ENCODE measurements at places on chromosomes 6 and 20. TPM values are rescaled to one million over a fixed set of nuclear protein-coding genes. Genes with fewer than 3 reads are reported as not detected.
A peak's percentile ranks its signal among the peaks of the same experiment; 100 is the strongest.

DNA sequence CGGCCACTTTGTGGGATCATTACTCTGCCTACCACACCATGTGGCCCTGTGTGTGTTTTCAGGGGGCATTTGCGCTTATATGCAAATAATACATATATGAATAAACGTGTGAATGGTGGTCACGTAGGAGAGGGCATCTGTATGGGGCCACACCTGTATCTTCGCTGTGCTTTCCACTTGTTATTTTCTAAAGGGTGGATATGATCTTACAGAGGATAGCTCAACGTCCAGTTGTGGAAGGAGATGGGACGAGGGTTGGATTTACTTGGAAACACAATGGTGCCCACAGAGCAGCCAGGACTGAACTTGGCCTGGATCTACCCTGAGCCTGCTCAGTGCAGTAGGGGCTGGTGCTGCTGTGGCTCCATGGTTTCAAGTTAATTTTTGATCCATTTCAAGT is 93.3 kb downstream of the YTHDF1 start:
- peaks cover 13% of the 10 kb centered on the region for H3K27me3 ChIP-seq
- H3K4me1 ChIP-seq, result no peaks in the 10 kb centered on the region
- no peak overlapping the region for H3K4me3 ChIP-seq
- H3K27ac ChIP-seq, result no peak overlapping the region
- H3K36me3 ChIP-seq, result no peaks in the 10 kb centered on the region

SLC16A10 gene
- 2.1 TPM for total RNA-seq

- H3K36me3 ChIP-seq, result no peaks in the 10 kb centered on the region
- H3K4me3 ChIP-seq, result no peak overlapping the region
- H3K27ac ChIP-seq, result no peak overlapping the region
- no peaks in the 10 kb centered on the region for H3K27me3 ChIP-seq
Observed at GRCh38 chr6:98433325-98434056, 400.9 kb upstream of the POU3F2 start.

DNA sequence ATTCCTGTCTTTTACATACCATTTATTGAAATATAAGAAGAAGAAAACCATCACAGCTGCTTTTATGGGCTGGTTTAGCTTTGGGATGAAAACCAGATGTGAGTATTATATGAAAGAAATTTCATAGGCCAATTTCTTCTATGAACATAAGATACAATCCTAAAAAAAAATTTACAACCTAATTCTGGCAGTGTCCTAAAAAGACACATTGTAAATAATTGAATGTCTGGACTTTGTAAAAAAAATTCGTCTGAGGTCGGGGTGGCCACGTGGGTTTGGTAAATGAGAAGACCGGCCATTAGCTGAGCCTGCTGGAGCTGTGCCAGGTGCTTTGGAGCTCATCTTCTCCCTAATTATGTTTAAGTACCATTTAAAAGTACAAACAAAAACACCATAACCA is 26.8 kb downstream of the DACT2 start:
- no peaks in the 10 kb centered on the region for H3K36me3 ChIP-seq
- H3K4me1 ChIP-seq, result peaks cover 10% of the 10 kb centered on the region
- H3K4me3 ChIP-seq, result no peak overlapping the region
- ATAC-seq, result no peak

GRCh38 chr6:36377594-36377993 is 9.9 kb downstream of the ETV7 start:
- peak overlapping the region; percentile 36 for H3K4me3 ChIP-seq
- peak overlapping the region; percentile 46 for H3K27ac ChIP-seq
- H3K36me3 ChIP-seq, result no peaks in the 10 kb centered on the region
- H3K27me3 ChIP-seq, result no peaks in the 10 kb centered on the region

DNA sequence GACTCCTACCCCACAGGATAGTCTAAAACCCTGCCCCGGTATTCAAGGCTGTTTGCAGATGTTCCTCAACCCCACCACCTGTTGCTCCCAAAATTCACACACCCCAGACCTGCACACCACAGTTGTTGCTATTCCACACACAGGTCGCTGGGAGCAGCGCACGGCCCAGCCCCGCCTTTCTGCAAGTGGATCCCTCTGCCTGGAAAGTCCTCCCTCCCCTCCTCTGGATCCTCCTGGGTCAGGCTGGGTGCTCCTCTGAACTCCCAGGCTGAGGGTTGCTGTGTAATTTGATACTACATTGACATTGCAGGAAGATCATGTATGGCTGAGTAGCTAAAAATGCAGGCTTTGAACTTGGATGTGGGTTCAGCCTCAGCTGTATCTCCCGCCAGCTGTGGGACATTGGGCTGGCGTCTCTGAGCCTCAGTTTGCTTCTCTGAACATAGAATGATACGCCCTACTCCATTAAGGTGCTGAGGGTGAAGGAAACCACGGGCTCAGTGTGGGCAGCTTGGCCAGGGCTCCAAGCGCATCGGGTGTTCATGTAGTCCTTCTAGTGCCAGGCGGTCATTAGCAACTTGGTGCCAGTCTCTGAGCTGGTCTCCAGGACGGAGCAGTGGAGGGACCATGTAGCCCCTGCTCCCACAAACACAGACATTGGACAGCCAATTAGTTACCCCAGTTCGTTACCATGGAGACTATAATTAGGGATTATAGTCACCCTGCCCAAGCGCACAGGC is 13.9 kb upstream of the CCN5 start:
- no peak for ATAC-seq
- H3K4me1 ChIP-seq, result no peaks in the 10 kb centered on the region
- H3K4me3 ChIP-seq, result no peak overlapping the region

DNA sequence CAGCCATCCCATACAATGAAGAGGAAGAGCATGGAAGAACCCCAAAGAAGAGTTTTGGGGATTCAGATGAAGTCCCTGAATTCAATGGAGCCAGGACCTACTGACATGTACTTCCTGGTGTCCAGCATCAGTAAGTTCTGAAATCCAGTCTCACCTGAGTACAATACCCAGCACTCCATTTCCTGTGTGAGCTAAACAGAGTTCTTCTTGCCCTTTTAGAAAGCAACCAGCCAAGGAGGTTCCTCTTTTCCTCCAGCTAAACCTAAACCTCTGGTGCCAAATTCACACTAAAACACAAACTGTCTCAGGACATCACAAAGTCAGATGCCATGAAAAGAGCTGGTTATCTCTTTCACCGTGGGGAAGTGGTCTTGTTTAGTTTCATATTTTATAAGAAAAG is 71.5 kb downstream of the PKHD1 start:
- H3K27me3 ChIP-seq, result peaks cover 22% of the 10 kb centered on the region
- H3K4me3 ChIP-seq, result no peak overlapping the region
- ATAC-seq, result no peak

GRCh38 chr6:125480146-125480545 is 178.4 kb upstream of the HDDC2 start:
- no peaks in the 10 kb centered on the region for H3K36me3 ChIP-seq
- H3K4me1 ChIP-seq, result no peaks in the 10 kb centered on the region
- no peak for ATAC-seq
- peaks cover 10% of the 10 kb centered on the region for H3K27me3 ChIP-seq
- H3K4me3 ChIP-seq, result no peak overlapping the region

- H3K36me3 ChIP-seq, result peaks cover 43% of the 10 kb centered on the region
- H3K4me1 ChIP-seq, result peaks cover 59% of the 10 kb centered on the region
- H3K4me3 ChIP-seq, result peak overlapping the region; percentile 31
- peak overlapping the region; percentile 9 for H3K27ac ChIP-seq
- H3K27me3 ChIP-seq, result no peaks in the 10 kb centered on the region
- no peak for ATAC-seq
Observed at GRCh38 chr6:44122801-44123200, 4.5 kb downstream of the MRPL14 start.

- no peaks in the 10 kb centered on the region for H3K4me1 ChIP-seq
- ATAC-seq, result no peak
- no peaks in the 10 kb centered on the region for H3K27me3 ChIP-seq
- H3K4me3 ChIP-seq, result no peak overlapping the region
Observed at GRCh38 chr6:42230345-42231321, 13.0 kb upstream of the MRPS10 start.

DNA sequence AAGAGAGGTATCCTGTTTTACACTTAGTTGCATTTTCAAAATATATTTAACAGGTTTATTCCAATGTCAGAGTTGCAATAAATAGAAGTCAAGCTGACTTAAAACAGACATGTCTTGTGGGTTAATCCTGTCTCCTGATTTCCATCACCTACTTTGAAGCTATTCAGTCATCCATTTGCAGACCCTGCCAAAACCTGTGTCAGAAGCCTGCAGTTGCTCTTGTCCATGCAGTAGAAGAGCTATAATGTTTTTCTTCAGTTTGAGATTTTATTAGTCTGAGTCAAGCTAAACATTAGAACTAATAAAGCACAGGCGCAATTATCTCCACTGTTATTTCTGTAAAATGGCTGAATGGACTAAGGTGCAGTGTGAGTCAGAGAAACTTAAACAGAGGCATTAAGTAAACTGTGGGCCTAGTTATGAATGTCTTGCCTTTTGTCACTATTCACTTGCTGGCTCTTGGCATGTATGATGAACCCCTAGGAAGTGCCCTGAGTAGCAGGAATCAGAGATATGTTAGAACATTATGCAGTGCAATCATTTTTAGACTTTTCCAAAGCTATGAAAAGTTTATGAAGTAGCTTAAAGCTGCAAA is 11.0 kb upstream of the HDGFL1 start:
- H3K27ac ChIP-seq, result no peak overlapping the region
- no peak for ATAC-seq
- H3K27me3 ChIP-seq, result no peaks in the 10 kb centered on the region
- no peak overlapping the region for H3K4me3 ChIP-seq
- H3K4me1 ChIP-seq, result no peaks in the 10 kb centered on the region

HDGFL1 gene
- total RNA-seq, result not detected

SYCP2L gene
- not detected for total RNA-seq

PPP1R16B gene
- total RNA-seq, result 77.2 TPM

C20orf144 gene
- 0.26 TPM for total RNA-seq

GRCh38 chr6:31814677-31815024 is 432 bp downstream of the HSPA1L start:
- peaks cover 10% of the 10 kb centered on the region for H3K4me1 ChIP-seq
- peaks cover 45% of the 10 kb centered on the region for H3K36me3 ChIP-seq
- peak overlapping the region; percentile 99 for H3K27ac ChIP-seq
- peak overlapping the region; percentile 92 for H3K4me3 ChIP-seq

- no peaks in the 10 kb centered on the region for H3K27me3 ChIP-seq
- peak overlapping the region; percentile 89 for H3K4me3 ChIP-seq
- peaks cover 52% of the 10 kb centered on the region for H3K36me3 ChIP-seq
- peak overlapping the region; percentile 85 for H3K27ac ChIP-seq
- peaks cover 32% of the 10 kb centered on the region for H3K4me1 ChIP-seq
- ATAC-seq, result peak; percentile 22
Observed at GRCh38 chr6:119347466-119348095, 2.0 kb downstream of the MAN1A1 start.

DNA sequence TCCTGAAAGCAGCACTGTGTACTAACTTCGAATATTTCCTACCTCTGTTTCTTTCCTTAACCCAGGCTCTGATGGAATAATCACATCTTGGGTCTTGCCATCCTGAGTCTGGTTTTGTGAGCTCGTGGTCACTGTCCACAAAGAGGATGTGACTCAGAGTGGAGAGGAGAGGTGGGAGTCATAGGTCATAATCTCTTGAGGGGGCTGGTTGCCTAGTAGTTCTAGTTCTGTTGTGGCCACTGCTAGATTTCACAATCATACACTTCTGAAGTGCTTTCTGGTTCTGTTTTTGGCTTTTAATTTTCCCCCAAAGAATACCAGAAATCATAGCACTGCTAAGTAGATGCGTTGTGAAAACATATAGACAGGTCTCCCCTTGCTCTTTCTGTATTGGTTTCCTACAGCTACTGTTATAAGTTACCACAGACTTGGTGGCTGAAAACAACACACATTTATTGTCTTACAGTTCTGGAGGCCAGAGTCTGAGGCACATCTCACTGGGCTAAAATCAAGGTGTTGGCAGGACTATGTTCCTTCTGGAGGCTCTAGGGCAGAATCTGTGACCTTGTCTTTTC is 102.8 kb downstream of the NRSN1 start:
- no peaks in the 10 kb centered on the region for H3K4me1 ChIP-seq
- peak; percentile 69 for ATAC-seq
- no peaks in the 10 kb centered on the region for H3K36me3 ChIP-seq
- H3K27me3 ChIP-seq, result peaks cover 24% of the 10 kb centered on the region
- H3K27ac ChIP-seq, result no peak overlapping the region

DSP gene
- total RNA-seq, result 0.05 TPM

- no peaks in the 10 kb centered on the region for H3K27me3 ChIP-seq
- H3K36me3 ChIP-seq, result no peaks in the 10 kb centered on the region
- peak; percentile 91 for ATAC-seq
- no peak overlapping the region for H3K4me3 ChIP-seq
Observed at GRCh38 chr6:97669191-97670031, 386.4 kb upstream of the MMS22L start.

- no peaks in the 10 kb centered on the region for H3K27me3 ChIP-seq
- H3K27ac ChIP-seq, result no peak overlapping the region
- no peak for ATAC-seq
- no peak overlapping the region for H3K4me3 ChIP-seq
- no peaks in the 10 kb centered on the region for H3K4me1 ChIP-seq
Observed at GRCh38 chr6:111939902-111940301, 66.7 kb upstream of the FYN start.

SLC35F1 gene
- total RNA-seq, result 0.04 TPM

GRCh38 chr20:62202083-62202395 is 18.0 kb downstream of the HRH3 start:
- ATAC-seq, result no peak
- H3K4me3 ChIP-seq, result no peak overlapping the region
- H3K4me1 ChIP-seq, result no peaks in the 10 kb centered on the region
- no peak overlapping the region for H3K27ac ChIP-seq

DNA sequence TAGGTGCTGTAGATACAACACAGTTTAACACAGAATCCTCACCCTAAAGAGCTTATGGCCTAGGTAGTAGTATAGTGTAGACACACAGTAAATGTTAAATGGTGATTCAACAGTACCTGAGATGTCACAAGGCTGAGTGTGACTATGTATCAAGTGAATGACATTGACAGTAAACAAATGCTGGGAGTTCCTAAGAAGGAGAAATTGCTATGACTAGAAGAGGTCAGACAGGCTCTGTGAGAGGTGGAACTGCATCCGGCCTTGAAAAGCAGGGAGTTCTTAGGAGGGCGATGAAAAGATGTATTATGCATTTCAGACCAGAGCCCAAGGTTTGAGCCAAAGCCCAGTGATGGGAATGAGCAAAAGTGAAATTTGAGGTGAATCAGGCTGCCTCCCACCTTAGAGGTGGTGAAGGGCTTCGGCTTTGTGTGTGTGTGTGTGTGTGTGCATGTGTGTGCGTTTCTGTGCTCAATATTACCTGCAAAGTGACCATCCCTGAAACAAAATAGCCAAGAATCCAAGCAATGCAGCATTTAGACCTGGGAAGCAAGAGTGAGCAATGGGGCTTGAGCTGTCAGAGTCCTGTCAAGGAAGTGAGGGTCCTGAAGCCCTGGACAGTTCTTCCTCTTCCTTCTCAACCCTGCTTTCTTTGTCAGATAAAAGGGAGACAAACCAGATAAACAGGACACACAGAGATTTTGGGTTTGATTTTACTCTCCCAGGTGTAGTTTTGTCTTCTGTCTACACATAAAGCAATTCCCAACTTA is 32.3 kb upstream of the CITED2 start:
- no peaks in the 10 kb centered on the region for H3K4me1 ChIP-seq
- no peak overlapping the region for H3K4me3 ChIP-seq
- H3K36me3 ChIP-seq, result no peaks in the 10 kb centered on the region
- no peak for ATAC-seq
